ENCODE measurements at places on chromosomes 7 and 10.

DNA sequence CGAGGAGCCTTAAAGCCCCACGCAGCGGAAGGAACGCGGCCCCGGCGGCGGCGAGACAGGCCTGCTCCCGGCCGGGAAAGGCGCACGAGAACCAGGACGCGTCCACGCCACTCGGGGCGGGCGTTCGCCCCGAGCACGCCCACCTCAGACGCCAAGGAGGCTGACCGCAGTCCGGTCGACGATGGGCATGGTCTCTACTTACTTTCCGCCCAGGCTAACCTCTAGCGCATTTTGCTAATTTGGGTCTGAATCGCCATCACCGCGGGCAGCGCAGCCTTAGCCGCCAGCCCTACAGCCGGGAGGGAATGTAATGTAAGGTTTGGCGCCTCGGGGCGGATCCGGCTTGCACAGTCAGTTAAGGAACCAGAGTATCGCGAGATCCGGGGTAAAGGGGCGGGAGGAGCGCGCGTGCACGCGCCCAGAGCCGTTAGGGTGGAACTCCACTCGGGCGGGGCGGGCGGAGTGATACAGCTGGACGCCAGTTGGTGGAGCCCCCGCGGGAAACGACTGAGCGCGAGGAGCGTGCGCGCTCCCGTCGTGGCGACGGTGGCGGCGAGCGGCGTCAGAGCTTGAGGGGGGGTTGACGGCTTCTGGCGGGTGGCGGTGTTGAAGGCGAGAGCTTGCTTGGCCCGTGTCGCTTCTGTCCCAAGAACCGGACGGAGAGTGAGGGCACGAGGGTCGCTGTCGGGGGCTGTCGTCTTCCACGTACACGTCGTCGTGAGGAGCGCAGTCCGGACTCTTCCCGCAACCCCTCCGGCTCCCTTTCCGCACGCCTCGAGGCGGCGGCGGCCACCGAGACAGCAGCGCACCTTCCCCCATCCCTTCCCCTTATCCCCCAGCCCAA, at the start of gene LUC7L2:
LUC7L2 (plus strand) TSS at position 529 of the 844 bp plus-strand sequence. CDS start 368 bp downstream, outside the sequence.
- peak; percentile 100 for DNase-seq

GRCh38 chr10:64023926-64024470, 502.8 kb downstream of the REEP3 start:
- DNase-seq = no peak

DNA sequence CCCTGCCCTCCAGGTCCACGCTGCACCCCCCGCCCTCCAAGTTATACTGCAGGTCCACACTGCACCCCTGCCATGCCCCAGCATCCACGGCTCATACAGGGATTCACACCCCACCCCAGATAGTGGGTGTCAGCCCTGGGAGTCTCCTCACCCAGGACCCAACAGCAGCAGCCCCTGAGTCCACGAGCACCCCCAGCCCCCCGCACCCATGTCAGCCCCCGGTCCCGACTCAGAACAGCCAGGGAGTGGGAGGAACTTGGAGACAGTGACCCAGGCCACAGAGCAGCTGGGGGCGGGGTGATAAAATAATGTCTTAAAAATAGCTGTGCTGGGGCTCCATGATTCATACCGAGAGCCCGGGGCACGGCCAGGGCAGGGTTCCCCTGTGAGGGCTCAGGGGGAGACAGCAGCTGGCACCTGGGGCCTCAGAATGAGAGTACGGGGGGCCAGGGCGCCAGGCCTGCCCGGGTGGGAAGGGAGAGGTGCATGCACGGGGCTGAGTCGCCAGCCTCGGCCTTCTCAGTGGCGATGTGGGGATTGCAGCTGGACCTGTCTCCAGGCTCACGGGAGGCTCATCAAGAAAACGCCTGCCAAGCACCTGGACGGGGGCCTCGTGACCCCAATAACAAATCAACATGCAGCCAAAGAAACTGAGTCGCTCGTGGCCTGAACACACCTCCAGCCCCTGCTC, 29.8 kb downstream of the ADAP1 start:
- peak; percentile 54 for DNase-seq

GRCh38 chr7:3861941-3862340, 560.9 kb downstream of the SDK1 start:
- no peak for DNase-seq

- no peak for DNase-seq
Observed at GRCh38 chr7:101586906-101587677, 42.0 kb downstream of the MYL10 start.

DNA sequence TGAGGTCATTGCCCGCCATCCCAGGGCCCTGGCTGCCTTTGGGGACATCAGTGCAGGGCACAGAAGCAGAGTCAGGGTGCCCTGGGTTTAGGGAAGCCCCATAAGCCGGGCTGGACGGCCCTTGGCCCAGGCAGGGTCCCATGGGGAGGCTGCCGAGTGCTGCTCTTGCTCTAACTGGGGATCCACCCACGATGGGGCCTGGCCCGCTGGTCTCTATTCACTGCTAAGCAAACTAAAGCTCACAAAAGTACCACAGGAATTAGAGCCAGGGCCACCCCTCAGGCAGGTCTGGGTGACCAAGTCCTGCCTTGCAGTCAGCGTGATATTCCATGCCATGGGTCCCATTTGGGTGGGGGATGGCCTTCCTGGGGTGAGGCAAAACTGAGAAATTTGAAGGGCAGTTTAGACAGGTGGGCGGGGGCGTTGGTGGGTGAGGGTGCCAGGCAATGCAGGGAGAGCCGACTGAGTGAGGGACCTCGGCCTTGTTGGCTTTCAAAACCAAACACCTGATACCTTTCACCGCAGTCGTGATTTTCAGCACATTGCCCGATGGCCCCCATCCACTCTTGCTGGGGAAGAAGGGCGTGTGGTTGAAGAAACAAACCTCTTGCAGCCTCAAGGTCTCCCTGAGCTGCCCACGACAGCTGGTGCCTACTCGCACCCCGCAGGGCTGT, 92.8 kb upstream of the PPIF start:
- no peak for DNase-seq

DNA sequence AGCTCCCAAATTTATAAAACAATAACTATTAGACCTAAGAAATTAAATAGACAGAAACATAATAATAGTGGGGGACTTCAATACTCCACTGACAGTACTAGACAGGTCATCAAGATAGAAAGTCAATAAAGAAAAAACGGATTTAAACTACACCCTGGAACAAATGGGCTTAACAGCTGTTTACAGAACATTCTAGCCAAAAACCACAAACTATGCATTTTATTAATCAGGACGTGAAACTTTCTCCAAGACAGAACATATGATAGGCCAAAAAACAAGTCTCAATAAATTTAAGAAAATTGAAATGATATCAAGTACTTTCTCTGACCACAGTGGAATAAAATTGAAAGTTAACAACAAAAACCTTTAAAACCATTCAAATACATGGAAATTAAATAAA, 46.4 kb downstream of the ZNF680 start:
- no peak for DNase-seq
